ENCODE measurements at places on chromosomes 6 and 20. TPM values are rescaled to one million over a fixed set of nuclear protein-coding genes. Genes with fewer than 3 reads are reported as not detected.

SNRPB gene
- total RNA-seq: 567 TPM

MMP24 gene
- total RNA-seq: 0.05 TPM

DNA sequence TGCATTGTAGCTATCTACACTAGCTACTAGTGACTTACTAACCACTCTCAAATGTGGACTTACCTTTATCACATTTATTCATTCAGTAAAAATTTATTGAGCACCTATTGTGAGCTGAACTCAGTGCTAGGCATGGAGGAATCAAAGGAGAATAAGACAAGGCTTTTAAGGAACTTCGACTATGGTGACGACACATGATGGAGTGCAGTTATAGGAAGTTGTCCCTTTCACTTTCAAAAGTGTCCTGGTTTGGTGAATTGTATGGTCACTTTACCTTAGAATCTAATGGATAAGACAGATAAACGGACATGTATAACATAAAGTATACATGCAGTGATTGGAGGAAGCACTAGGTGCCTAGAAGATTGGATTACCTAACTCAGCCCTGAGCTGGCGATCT is 4.3 kb downstream of the AKAP7 start:
- DNase-seq: no peak
- H3K27ac ChIP-seq: no peak overlapping the region
- H3K27me3 ChIP-seq: peaks cover 1% of the 10 kb centered on the region

DNA sequence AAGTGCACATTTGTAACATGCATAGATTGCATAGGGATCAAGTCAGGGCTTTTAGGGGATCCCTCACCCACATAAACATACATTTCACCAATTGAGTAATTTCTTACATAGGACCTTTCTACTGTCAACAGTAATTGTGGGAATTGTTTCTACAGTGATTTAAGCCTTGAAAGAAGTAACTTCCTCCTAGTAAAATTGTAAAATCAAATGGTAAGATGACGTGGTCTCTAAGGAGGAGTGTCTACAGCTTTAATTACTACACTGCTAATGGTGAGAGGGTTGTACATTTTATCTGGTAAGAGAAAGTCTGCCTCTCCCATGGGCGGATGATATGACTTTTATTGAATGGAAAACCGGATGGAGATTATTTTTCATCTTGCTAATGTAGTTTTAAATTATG is 98.0 kb downstream of the RPP40 start:
- H3K36me3 ChIP-seq: peaks cover 10% of the 10 kb centered on the region
- H3K27me3 ChIP-seq: no peaks in the 10 kb centered on the region
- peaks cover 35% of the 10 kb centered on the region for H3K4me1 ChIP-seq
- no peak for DNase-seq
- H3K27ac ChIP-seq: no peak overlapping the region

GRCh38 chr6:70520575-70520974 is 46.2 kb upstream of the SDHAF4 start:
- DNase-seq: peak; percentile 68
- peaks cover 2% of the 10 kb centered on the region for H3K36me3 ChIP-seq
- H3K27me3 ChIP-seq: no peaks in the 10 kb centered on the region
- no peak overlapping the region for H3K27ac ChIP-seq
- no peak overlapping the region for H3K4me3 ChIP-seq
- peaks cover 4% of the 10 kb centered on the region for H3K4me1 ChIP-seq

- no peak overlapping the region for H3K4me3 ChIP-seq
- no peaks in the 10 kb centered on the region for H3K36me3 ChIP-seq
- H3K27ac ChIP-seq: no peak overlapping the region
- H3K4me1 ChIP-seq: no peaks in the 10 kb centered on the region
- H3K27me3 ChIP-seq: no peaks in the 10 kb centered on the region
Observed at GRCh38 chr6:48713612-48714011, 602.6 kb upstream of the PTCHD4 start.

DNA sequence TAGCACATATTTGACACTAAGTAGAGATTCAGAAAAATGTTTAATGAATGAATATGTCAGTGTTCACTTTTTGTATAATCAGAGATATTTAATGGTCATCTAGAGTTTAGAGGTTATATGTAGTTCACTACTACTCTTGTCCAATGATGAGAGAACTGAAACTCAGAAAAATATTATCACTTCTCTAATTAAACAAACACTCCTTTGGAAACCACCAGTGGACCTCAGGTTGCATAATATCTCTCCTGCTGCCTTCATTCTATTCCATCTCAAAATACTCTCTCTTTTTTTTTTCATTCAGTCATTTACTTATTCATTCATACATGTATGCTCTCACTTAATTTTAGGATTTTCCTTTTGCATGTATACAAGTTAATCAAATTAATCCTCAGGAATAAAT is 423.1 kb upstream of the RNF217 start:
- no peak for DNase-seq
- no peaks in the 10 kb centered on the region for H3K36me3 ChIP-seq
- H3K27me3 ChIP-seq: no peaks in the 10 kb centered on the region
- H3K4me1 ChIP-seq: no peaks in the 10 kb centered on the region
- no peak overlapping the region for H3K27ac ChIP-seq
- no peak overlapping the region for H3K4me3 ChIP-seq

DNA sequence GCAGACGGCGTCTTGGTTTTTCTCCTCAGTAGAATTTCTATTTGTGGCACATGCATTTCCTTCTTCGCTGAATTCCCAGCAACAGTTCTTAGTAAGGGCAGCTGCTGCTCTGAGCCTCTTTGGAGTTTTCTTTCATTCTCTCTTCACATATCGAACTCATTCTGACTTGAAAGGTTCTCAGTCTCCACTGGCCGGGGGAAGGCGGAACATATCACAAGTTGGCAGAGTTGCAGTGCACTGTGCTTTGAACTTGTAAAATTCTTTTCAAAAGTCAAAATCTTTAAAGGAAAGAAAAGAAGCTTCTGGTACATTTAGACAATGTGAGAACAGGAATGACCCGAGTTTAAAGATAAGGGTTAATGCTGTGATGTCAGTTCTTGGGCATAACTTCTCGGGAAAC is 286.1 kb upstream of the MAP3K7 start:
- H3K27me3 ChIP-seq: peaks cover 18% of the 10 kb centered on the region
- no peak overlapping the region for H3K27ac ChIP-seq
- DNase-seq: no peak

Data from activated CD4-positive, alpha-beta T cell treated with anti-CD3 and anti-CD28 coated beads, Interleukin-2, amount 10 ng/mL, durations not matched to agents 24 days and 14 days (primary cell).